GM12878 (cell line): ENCODE measurements at places on chromosomes 2 and 18.

DNA sequence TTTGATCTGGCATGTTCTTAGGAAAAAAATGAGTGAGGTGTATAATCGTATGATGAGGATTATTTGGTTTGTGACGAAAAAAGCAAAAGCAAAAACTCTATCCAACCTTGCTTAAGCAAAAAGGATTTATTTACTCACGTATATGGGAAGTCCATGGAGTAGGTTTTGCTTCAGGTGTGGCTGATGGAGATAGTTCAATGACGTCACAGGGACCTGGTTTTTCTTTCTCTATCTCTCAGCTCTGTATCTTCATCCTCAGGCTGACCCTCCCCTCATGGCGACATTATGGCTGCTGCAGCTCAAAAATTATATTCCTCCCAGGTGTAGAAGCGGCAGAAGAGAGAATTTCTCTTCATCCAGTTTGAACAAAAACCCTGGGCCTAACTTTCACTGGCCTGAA is 8.9 kb downstream of the TMSB10 start:
- H3K4me1 ChIP-seq: peaks cover 6% of the 10 kb centered on the region
- no peaks in the 10 kb centered on the region for H3K36me3 ChIP-seq
- DNase-seq: no peak
- H3K27ac ChIP-seq: no peak overlapping the region
- H3K4me3 ChIP-seq: no peak overlapping the region

DNA sequence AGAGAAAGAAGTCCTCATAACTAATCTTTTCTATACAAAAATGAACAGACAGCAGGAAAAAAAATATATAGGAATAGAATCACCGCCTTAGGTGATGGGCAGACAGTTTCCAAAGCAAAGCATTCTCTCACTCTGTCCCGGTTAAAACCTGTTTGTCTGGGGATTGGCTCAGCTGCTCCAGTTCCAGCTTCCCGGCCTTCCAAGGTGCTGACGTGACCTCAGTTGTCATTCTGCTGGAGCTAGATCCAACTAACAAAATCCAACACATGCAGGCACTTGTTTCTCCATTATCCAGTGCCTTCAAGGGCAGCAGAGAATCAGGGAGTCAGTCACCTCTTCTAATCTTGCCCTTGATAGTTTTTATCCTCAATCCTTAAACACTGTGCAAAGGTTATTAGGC is 52.8 kb downstream of the IKZF2 start:
- DNase-seq: no peak
- H3K27ac ChIP-seq: no peak overlapping the region
- H3K36me3 ChIP-seq: peaks cover 12% of the 10 kb centered on the region
- H3K4me1 ChIP-seq: no peaks in the 10 kb centered on the region

- H3K36me3 ChIP-seq: no peaks in the 10 kb centered on the region
- H3K4me3 ChIP-seq: no peak overlapping the region
- no peak for DNase-seq
- no peak overlapping the region for H3K27ac ChIP-seq
Measured at GRCh38 chr2:52079602-52080001, 1047.7 kb upstream of the NRXN1 start.

DNA sequence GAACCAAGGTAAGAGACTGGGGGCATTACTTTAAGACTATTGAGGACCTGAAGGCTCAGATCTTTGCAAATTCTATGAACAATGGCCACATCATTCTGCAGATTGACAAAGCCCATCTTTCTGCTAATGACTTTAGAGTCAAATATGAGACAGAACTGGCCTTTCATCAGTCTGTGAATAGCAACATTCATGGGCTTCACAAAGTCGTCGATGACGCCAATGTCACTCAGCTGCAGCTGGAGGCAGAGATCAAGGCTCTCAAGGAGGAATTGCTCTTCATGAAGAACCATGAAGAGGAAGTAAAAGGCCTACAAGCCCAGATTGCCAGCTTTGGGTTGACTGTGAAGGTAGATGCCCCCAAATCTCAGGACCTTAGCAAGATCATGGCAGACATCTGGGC is 43.8 kb upstream of the SLC4A10 start:
- H3K4me1 ChIP-seq: no peaks in the 10 kb centered on the region
- no peaks in the 10 kb centered on the region for H3K27me3 ChIP-seq
- no peaks in the 10 kb centered on the region for H3K36me3 ChIP-seq
- no peak overlapping the region for H3K27ac ChIP-seq
- no peak overlapping the region for H3K4me3 ChIP-seq

GRCh38 chr2:120779781-120780283 is 44.2 kb downstream of the GLI2 start:
- H3K36me3 ChIP-seq: no peaks in the 10 kb centered on the region
- H3K4me3 ChIP-seq: no peak overlapping the region
- DNase-seq: no peak
- H3K27me3 ChIP-seq: no peaks in the 10 kb centered on the region
- no peak overlapping the region for H3K27ac ChIP-seq

GRCh38 chr2:145332210-145332898 is 812.4 kb upstream of the ZEB2 start:
- H3K4me1 ChIP-seq: no peaks in the 10 kb centered on the region
- H3K4me3 ChIP-seq: no peak overlapping the region
- H3K27ac ChIP-seq: no peak overlapping the region
- DNase-seq: no peak
- H3K36me3 ChIP-seq: no peaks in the 10 kb centered on the region
- H3K27me3 ChIP-seq: no peaks in the 10 kb centered on the region

DNA sequence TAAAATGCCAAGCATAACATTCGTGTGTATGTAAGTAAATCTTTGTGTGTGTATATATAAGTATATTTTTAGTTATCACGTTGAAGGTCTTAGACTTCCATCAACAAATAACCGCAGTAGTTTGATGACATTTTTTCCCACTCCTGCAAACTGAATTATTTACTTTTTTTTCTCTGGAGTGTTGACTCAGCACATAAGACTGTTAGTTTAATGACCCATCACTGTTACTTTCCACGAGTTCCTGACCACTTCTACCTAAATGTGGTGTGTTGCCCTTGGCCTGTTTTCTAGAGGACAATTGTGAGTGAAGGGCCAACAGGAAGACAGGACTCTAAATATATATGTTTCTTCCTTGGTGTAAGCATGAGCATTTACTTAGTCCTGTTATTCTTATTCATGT is 71.3 kb upstream of the TXNDC2 start:
- no peak for DNase-seq
- H3K4me3 ChIP-seq: no peak overlapping the region
- no peaks in the 10 kb centered on the region for H3K27me3 ChIP-seq
- H3K27ac ChIP-seq: no peak overlapping the region

DNA sequence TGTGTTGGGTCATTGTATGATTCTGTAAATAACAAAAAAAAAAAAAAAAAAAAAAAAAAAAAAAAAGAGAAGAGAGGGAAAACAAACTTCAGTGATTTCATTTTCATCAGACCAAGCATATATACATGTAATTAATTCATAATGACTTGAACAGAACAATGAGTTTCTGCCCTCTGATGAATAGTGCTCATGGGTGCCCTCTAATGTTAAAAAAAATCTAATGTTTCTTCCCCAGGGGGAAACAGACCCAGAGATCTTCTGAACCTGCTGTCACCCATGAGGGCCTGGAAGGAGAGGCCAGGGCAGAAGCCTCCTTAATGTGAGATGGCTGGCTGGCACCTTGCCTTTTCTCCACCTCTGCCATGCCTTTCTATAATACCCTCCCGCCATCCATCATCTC is 289.2 kb downstream of the ZNF521 start:
- H3K36me3 ChIP-seq: no peaks in the 10 kb centered on the region
- no peaks in the 10 kb centered on the region for H3K4me1 ChIP-seq

GRCh38 chr2:176096243-176096985 is 3.2 kb upstream of the HOXD12 start:
- peaks cover 3% of the 10 kb centered on the region; the same call in 1 of the 2 replicates for H3K4me1 ChIP-seq
- H3K27me3 ChIP-seq: peaks cover 41% of the 10 kb centered on the region
- H3K27ac ChIP-seq: no peak overlapping the region
- H3K4me3 ChIP-seq: peak overlapping the region; percentile 44
- DNase-seq: no peak

DNA sequence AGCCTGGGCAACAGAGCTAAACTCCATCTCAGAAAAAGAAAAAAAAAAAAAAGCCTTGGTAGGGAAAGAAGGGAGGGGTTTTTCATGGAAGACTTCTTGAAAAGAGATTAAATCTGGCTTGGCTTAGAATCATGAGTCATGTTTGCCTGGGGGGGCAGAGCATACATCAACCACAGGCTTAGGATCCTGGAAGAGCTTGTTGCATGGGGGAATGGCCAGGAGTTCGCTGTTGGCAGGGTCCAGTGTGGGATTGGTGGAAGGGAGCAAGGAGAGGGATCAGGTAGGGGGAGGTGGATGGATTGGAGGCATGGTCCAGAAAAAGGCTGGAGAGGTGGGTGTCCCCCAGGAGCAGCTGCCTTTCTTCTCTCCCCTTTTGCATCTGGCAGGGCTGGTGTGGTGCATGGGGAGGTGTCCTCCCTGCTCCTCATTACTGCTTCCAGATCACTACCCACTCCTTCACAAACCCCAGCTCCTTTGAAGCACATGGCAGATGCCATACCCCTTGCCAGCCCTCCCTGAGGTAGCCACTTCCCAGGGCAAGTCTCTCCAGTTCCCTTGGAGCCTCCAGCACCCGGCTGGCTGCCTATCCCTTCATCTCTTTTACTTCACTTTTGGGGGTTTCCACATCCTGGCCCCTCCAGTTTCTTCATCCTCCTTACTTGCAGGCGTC is 2.5 kb downstream of the ARMC9 start:
- H3K4me1 ChIP-seq: peaks cover 6% of the 10 kb centered on the region
- no peak overlapping the region for H3K4me3 ChIP-seq
- DNase-seq: no peak
- H3K27ac ChIP-seq: no peak overlapping the region
- H3K36me3 ChIP-seq: no peaks in the 10 kb centered on the region; the same call in 1 of the 2 replicates

GRCh38 chr2:196618661-196619060 is 20.9 kb upstream of the CCDC150 start:
- no peaks in the 10 kb centered on the region for H3K36me3 ChIP-seq
- H3K27me3 ChIP-seq: no peaks in the 10 kb centered on the region
- DNase-seq: no peak

- H3K27me3 ChIP-seq: no peaks in the 10 kb centered on the region
- peaks cover 11% of the 10 kb centered on the region; the same call in 1 of the 2 replicates for H3K36me3 ChIP-seq
- H3K4me3 ChIP-seq: peak overlapping the region; percentile 86
Measured at GRCh38 chr2:46615986-46616485, 136.7 kb downstream of the TMEM247 start.

DNA sequence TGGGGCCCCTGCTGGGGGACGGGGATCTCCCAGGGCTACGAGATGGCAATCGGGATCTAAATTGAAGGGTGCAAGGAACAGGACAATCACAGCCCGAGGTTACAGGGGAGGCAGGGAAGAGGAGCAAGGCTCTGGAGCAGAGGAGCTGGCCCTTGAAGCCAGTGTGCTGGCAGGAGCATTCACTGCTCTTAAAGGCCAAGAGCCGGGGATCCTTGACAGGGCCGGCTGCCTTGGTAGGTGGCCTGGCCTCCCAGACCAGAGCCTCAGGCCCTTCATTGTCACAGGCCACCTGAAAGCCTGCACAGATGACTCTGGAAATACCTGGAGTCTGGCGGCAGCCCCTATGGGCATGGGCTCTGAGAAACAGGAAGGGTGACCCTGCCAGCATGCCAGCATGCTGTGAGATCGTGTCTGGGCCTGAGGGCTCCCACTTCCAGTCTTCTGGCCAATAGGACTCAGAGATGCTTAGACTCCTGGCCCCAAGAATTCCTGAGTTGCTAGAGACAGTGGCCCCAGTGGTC is 38.7 kb downstream of the PDIA6 start:
- no peak overlapping the region for H3K27ac ChIP-seq
- no peaks in the 10 kb centered on the region for H3K27me3 ChIP-seq

DNA sequence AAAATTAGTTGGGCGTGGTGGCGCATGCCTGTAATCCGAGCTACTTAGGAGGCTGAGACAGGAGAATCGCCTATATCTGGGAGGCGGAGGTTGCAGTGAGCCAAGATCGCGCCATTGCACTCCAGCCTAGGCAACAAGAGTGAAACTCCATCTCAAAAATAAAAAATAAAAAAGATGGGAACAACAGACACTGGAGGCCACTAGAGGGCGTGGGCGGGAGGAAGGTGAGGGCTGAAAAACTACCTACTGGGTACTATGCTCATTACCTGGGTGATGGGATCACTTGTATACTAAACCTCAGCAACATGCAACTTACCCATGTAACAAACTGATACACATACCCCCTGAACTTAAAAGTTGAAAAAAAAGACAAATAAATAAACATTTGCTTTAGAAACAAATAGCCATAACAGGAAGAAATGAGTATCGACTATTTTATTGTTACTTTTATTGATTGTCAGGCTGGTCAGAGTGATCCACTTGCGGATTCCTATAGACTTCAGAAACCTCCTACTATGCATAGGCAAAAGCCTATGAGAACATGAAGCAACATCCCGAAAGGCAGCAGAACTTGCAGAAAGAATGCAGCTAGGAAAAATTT is 61.0 kb downstream of the TMEM163 start:
- no peaks in the 10 kb centered on the region for H3K4me1 ChIP-seq
- no peak overlapping the region for H3K4me3 ChIP-seq
- no peaks in the 10 kb centered on the region for H3K36me3 ChIP-seq
- no peak for DNase-seq

- H3K4me1 ChIP-seq: no peaks in the 10 kb centered on the region
- no peak overlapping the region for H3K27ac ChIP-seq
- no peaks in the 10 kb centered on the region; the same call in 1 of the 2 replicates for H3K27me3 ChIP-seq
- H3K4me3 ChIP-seq: no peak overlapping the region
- no peaks in the 10 kb centered on the region for H3K36me3 ChIP-seq
Measured at GRCh38 chr2:15660491-15661294, 69.0 kb downstream of the DDX1 start.

DNA sequence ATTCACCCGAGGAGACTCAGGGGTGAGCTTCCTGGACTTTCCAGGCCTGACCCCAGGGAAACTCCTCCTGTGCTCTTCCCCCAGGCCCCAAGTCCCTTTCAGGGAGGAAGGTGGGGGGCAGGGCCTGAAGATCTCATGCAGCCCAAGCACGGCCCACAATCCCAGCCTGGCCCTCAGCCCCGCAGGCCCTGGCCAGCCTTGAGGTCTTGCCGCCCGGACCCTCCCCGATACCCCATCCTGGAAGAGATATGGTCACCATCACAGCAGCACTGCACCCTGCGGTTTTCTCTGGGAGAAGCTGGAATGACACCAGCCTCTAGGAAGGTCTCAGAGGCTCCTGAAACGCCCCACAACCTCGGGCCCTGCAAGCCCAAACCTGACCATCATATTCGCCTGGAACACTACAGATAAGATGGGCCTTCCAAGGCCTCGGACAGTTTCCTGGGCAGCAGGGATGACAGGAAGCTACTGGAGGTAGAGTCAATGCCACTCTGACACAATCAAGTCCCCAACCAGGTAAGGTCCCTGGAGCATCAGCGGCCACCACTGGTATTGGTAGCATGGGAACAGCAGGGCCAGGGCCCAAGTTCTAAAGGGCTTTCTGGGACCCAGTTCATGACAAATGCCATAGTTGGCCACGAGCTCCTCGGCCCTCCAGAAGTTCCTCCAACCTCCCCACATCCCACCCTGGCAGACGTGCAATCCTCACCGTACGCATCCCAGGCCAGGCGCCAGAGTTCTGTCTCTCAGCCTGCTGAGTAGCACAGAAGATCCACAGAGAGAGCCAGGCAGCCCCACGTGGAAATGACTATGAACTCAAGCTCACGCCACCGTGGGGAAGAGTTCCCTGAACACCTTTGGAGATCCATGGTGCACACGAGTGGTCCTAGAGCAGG is 8.6 kb downstream of the SDC1 start:
- H3K36me3 ChIP-seq: no peaks in the 10 kb centered on the region
- peak overlapping the region; percentile 6; the same call in 1 of the 2 replicates for H3K27ac ChIP-seq
- DNase-seq: no peak
- no peaks in the 10 kb centered on the region for H3K27me3 ChIP-seq
- H3K4me1 ChIP-seq: peaks cover 50% of the 10 kb centered on the region
- H3K4me3 ChIP-seq: no peak overlapping the region

- peak; percentile 65 for DNase-seq
- H3K4me3 ChIP-seq: no peak overlapping the region
- H3K27ac ChIP-seq: no peak overlapping the region
- peaks cover 29% of the 10 kb centered on the region for H3K4me1 ChIP-seq
- no peaks in the 10 kb centered on the region for H3K27me3 ChIP-seq
Measured at GRCh38 chr2:10083692-10084211, 3.5 kb upstream of the CYS1 start.
